ENCODE measurements at places on chromosomes 12 and 14. TPM values are rescaled to one million over a fixed set of nuclear protein-coding genes. Genes with fewer than 3 reads are reported as not detected.

- H3K27ac ChIP-seq, result no peak overlapping the region
- no peaks in the 10 kb centered on the region for H3K4me1 ChIP-seq
- no peak for DNase-seq
- H3K4me3 ChIP-seq, result no peak overlapping the region
Observed at GRCh38 chr14:60171690-60172089, 6.5 kb upstream of the DHRS7 start.

- peaks cover 2% of the 10 kb centered on the region for H3K4me1 ChIP-seq
- H3K27me3 ChIP-seq, result no peaks in the 10 kb centered on the region
- no peak for DNase-seq
- no peak overlapping the region for H3K4me3 ChIP-seq
Observed at GRCh38 chr12:41061192-41061591, 126.9 kb upstream of the PDZRN4 start.

DNA sequence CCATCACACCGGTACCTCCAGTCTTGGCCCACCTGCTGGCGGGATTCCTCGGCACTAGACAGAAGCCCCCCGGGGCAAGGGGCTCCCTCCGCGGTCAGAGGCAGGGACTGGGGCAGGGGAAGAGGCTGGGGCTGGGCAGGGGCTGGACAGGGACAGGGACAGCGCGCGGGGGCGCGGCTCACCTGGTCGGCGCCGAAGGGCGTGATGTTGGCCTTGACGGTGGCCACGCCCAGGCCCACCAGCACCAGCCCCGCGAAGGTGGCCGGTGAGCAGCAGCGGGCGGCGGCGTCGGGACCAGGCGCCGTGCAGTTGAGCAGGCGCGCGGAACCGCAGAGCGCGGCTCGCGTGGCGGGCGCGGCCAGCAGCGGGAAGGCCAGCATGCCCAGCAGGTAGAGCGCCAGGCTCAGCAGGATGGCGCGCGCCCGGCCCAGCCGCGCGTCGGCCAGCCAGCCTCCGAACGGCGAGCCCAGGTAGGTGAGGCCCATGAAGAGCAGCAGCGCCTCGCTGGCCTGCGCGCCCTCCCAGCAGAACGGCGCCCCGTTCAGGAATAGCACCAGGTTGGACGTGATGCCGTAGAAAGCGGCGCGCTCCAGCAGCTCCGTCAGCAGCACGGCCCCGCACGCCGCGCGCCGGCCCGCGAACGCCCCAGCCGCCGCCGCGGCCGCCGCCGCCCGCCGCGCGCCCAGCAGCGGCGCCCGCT is 392 bp downstream of the SLC15A4 start:
- H3K4me3 ChIP-seq, result peak overlapping the region; percentile 73
- 0 out of 2 replicates have a peak, but pooled peaks cover 5% of the 10 kb centered on the region for H3K36me3 ChIP-seq
- H3K4me1 ChIP-seq, result peaks cover 3% of the 10 kb centered on the region
- no peaks in the 10 kb centered on the region for H3K27me3 ChIP-seq
- H3K27ac ChIP-seq, result peak overlapping the region; percentile 51
- no peak for DNase-seq

- H3K27ac ChIP-seq, result no peak overlapping the region
- H3K4me3 ChIP-seq, result no peak overlapping the region
- peaks cover 10% of the 10 kb centered on the region for H3K27me3 ChIP-seq
- DNase-seq, result no peak
- peaks cover 4% of the 10 kb centered on the region for H3K4me1 ChIP-seq
Observed at GRCh38 chr12:109130297-109131153, 14.1 kb downstream of the ACACB start.

DNA sequence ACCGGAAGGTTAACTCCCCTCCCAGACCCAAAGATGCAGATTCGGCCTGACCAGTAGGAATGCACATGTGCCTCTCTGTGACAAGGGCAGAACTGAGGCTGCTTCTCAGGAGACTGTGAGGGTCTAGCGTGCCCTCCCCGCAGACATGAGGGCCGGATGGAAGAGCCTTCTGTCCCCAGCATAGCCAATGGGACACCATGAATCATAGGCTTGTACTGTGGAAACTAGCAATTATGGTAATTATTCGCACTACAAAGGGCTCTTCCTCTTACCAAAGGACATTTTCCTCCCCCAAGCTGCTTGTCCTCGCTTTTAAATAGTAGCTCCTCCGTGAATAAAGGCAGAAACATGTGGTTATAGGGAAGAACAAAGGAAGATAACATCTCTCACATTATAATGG is 6.2 kb downstream of the COA8 start:
- no peak overlapping the region for H3K27ac ChIP-seq
- H3K4me3 ChIP-seq, result no peak overlapping the region
- no peak for DNase-seq
- H3K36me3 ChIP-seq, result peaks cover 5% of the 10 kb centered on the region
- no peaks in the 10 kb centered on the region for H3K27me3 ChIP-seq
- peaks cover 2% of the 10 kb centered on the region for H3K4me1 ChIP-seq

DNA sequence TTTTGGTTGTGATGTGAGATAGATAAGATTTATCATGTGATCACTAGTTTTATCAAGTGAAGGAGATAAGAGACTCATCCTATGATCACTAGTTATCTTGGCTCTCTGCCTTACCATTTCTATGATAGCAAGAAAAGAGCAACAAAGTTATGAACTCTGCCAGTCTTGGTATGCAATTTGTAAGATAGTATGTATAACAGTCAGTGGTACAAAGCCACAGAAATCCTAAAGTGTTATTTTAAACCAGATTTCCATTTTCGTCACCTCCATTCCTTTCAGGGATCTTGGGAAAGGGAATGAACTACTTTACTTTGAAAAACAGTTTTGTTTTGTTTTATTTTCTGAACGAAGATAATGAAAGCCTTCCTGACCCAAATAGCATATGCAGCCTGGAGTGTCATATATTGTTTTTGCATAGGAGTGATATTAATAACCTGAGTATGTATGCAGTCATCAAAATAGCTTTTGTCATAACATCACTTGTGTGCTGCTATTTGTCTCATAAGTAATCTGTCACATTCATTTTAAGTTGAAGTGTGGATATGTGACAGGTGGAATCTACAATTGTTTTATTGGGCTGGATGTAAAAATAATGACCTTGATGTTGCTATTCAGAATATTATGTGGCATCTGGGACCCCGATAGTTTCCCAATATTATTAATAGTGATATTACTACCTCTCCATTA is 35.0 kb downstream of the FLRT2 start:
- no peak overlapping the region for H3K4me3 ChIP-seq
- peaks cover 10% of the 10 kb centered on the region for H3K36me3 ChIP-seq
- peak; percentile 41 for DNase-seq
- peaks cover 9% of the 10 kb centered on the region for H3K4me1 ChIP-seq
- H3K27ac ChIP-seq, result no peak overlapping the region

GRCh38 chr12:6057700-6058099 is 66.8 kb downstream of the VWF start:
- no peaks in the 10 kb centered on the region for H3K27me3 ChIP-seq
- no peaks in the 10 kb centered on the region for H3K36me3 ChIP-seq
- no peak overlapping the region for H3K27ac ChIP-seq
- no peak for DNase-seq
- peaks cover 24% of the 10 kb centered on the region for H3K4me1 ChIP-seq

DNA sequence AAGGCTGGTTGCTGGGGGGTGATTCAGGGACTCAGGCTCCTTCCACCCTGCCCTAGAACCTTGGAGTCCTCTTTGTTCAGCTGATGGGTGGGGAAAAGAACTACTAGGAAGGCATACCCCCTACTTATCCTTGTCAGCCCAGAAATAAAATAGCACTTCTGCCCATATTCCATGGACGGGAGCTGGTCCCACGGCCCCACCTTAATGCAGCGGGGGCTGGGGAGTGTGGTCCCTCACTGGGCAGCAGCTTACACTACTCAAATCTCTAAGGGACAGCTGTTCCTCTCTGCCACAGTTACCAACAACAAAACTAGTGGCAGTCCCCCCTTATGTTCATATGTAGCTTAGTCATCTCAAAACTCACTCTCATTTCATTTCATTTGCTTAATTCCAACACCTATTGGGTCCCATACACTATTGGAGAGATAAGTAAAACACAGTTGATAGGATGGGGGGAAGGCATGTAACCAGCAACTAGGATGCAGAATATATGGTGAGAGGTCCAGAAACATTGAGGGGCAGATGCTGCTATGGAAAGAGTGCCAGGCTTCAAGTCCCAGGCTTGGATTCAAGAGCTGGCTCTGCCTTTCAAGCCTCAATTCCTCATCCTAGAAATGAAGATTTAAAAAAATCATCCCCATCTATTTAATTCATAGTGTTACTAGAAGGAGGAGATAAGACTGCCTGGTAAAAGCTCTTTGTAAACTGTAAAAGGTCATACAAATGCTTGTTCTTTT is 83.7 kb upstream of the RIC8B start:
- H3K27ac ChIP-seq, result no peak overlapping the region
- H3K36me3 ChIP-seq, result no peaks in the 10 kb centered on the region
- no peak for DNase-seq
- no peak overlapping the region for H3K4me3 ChIP-seq

DNA sequence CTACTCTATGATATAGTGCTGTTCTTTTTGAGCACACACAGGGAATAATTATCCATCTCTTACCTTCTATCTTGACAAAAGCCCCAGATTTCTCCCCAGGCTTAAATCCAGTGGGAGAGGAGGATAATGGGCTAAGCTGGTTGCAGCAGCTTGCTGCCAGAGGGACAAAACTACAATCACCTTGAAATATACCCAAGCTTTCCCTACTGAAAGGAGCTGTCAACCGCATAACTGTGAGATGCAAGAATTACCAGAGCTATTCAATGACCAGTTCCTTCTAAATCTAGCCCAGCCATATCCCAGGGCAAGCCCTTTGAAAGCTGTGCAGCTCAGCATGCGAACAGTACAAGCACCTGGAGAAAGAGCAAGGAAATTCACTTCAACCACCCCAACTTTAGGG is 943 bp upstream of the MGAT4C start:
- no peaks in the 10 kb centered on the region for H3K27me3 ChIP-seq
- H3K4me3 ChIP-seq, result no peak overlapping the region
- DNase-seq, result no peak
- no peak overlapping the region for H3K27ac ChIP-seq

DNA sequence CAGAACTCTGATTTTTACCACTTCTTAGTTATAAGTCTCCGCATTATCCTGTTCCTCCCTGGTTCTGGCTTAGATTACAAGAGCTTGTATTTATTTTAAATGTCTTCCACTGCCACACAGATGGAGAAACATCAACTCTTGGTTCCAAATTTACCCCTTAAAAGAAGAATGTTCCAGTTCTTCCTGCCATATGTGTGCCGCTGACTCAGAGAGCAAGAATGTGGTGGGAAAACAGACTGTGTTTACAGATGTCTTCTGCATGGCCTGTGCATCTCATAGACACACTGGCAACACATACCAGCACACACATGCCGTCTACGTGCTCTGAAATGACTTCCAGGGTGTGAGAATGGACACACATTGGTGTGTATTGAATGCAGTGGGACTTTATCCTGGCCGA is 383.0 kb downstream of the LRIG3 start:
- H3K4me1 ChIP-seq, result peaks cover 7% of the 10 kb centered on the region
- peak overlapping the region; percentile 27 for H3K27ac ChIP-seq
- H3K4me3 ChIP-seq, result no peak overlapping the region
- no peaks in the 10 kb centered on the region for H3K27me3 ChIP-seq

DNA sequence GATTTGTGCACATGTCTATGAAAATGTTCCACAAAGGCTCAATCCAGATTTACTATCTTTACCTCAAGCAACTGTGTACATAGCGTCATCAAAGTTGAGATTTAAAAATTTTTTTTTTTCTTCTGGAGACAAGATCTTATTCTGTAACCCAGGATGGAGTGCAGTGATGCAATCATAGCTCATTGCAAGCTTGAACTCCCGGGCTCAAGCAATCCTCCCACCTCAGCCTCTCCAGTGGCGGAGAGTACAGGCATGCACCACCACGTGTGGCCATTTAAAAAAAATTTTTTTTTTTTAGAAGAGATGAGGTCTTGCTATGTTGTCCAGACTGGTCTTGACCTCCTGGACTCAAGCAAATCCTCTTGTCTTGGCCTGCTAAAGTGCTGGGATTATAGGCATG is 2.3 kb downstream of the COCH start:
- H3K4me1 ChIP-seq, result peaks cover 1% of the 10 kb centered on the region
- no peaks in the 10 kb centered on the region for H3K36me3 ChIP-seq
- H3K4me3 ChIP-seq, result no peak overlapping the region
- DNase-seq, result no peak

GRCh38 chr12:31234955-31235867 is 90.7 kb downstream of the SINHCAF start:
- no peak overlapping the region for H3K4me3 ChIP-seq
- H3K36me3 ChIP-seq, result no peaks in the 10 kb centered on the region
- DNase-seq, result peak; percentile 31
- H3K27me3 ChIP-seq, result peaks cover 57% of the 10 kb centered on the region

Gene RXYLT1
- 9.0 TPM for total RNA-seq

Gene POTEG
- not detected for total RNA-seq

Gene IL25
- total RNA-seq, result not detected

Gene HCAR1
- total RNA-seq, result not detected

Gene CD163L1
- 1.6 TPM for total RNA-seq

Gene B4GALNT1
- total RNA-seq, result 0.18 TPM

Gene NEK9
- 31.4 TPM for total RNA-seq

Data from IMR-90 (cell line).